ENCODE measurements at places on chromosomes 11 and 22. TPM values are rescaled to one million over a fixed set of nuclear protein-coding genes. Genes with fewer than 3 reads are reported as not detected.

DNA sequence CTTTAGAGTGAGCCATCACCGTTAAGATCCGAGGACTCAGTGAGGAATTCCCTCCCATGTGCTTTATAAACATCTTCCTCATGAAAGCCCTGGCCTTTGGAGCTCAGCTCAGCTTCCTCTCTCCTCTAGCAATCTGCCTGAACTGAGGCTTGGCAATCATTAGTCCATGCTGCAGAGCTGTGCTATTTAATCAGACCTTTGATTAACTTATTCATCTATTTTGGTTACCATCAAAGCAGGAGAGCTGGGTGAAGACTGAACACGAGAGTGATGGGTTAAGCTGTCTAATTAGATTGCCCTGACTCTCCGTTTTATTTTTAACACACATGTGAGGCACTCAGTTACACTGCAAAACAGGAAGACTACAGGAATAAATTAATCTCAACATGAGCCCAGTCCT lies 351.3 kb downstream of the LARGE1 start:
- no peak for DNase-seq

GRCh38 chr11:13423372-13423771 lies 39.6 kb downstream of the BTBD10 start:
- no peak for DNase-seq

DNA sequence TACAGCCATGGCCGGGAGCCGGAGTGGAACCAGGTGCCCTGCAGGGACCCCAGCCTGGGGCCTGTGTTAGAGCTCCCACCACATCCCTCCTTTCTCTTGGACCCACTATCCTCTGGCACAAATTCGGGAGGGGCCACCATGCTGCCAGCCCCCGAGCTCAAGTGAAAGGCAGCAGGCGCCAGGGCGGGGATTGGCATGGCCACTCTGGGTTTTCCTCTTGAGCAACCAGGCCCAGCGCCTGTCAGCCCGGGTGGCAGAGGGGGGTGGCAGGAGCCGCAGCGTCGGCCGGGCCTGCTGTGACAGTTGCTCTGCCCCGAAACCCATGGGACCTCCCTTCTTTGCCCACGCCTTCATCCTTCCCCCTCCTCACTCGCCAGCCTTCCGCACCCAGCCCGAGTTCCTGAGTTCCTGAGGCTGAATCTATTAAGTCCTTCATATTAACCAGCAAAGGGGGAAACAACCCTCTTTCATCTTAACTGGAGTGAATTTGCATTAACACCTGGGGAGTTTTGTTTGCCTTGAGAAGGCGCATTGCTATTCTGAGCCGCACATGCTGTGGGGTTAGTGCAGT lies 16.8 kb upstream of the CABP7 start:
- DNase-seq: no peak

DNA sequence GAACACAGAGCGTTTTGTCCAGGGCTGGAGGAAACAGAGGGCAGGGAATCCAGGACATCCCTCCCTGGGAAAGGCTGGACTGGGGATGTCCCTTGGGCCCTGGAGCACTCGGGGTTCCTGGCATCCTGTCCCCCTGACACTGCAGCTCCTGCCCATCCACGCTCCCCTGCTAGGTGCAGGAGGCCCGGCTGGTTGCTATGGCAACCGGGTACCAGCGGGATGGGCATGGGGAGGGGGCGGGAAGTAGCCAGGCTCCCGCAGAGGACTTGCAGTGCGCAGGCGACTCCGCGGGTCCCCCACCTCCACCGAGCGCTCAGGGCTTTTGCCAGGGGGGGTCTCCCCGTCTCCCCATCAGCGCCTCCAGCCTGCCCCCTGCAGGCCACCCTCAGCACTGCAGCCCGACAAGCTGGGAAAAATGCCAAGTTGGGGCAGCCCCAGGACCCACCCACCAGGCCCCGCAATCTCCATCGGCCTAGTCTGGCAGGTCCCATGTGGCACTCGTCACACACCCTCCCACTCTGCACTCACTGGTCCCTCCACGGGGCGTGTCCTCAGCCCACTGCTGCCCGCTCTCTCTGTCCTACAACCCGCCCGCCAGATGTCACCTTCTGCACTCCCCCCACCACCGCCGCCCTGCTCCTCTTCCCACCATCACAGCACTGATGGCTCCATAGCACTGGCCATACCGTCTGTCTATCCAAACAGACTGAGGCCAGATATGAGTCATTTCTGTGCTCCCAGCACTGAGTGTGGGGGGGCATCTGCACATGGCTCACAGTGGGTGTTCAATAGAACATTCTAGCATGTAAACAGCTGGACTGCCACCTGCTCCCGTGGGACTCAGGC lies 31.5 kb downstream of the KIAA0930 start:
- DNase-seq: peak; percentile 80

GRCh38 chr11:44840521-44841251 lies 110.0 kb downstream of the TP53I11 start:
- peak; percentile 11 for DNase-seq

Gene DNAJC4
- total RNA-seq: 23.8 TPM

GRCh38 chr11:5737670-5738392 lies 1.6 kb downstream of the OR56B1 start:
- peak; percentile 25 for DNase-seq

Gene DCDC1
- total RNA-seq: 1.0 TPM

Gene C22orf42
- total RNA-seq: not detected

Gene UCP3
- 2.0 TPM for total RNA-seq

- no peak for DNase-seq
Observed at GRCh38 chr11:72236083-72236697, 7.8 kb downstream of the PHOX2A start.

DNA sequence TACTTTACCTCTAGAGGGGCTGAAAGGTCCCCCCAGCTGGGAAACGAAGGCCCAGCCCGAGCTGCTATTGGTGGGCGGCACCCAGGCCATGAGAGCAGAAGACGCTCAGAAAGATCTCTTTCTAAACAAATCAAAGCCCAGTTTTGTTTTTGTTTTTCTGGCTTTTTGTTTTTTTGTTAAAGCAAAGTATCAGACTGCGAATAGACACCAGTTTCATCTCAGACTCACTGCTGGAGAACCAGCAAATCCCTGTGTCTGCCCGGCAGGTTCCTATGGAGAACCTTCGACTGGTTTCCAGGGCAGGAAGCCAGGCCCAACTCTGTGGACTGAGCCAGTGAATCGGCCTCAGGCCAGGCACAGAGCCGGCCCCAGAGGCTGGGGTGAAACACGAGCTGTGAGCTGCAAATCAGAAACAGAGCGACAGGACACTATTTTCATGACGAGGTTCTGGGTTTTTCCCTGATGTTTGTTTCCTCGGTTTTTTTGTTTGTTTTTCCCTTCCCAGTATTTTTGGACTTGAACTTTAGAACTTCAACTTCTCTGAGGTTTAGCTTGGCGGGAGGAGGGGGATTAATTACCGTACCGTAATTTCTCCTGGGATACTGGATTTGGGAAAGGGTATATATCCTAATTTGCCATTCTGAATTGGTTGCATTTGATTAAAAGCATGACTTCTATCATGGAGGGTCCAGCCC lies 16.0 kb upstream of the B4GALNT4 start:
- peak; percentile 58 for DNase-seq

- no peak for DNase-seq
Observed at GRCh38 chr11:35661534-35661933, 1.0 kb upstream of the TRIM44 start.

GRCh38 chr11:70471254-70471653 lies 72.9 kb downstream of the CTTN start:
- no peak for DNase-seq

- DNase-seq: peak; percentile 63
Observed at GRCh38 chr11:32005786-32006416, 85.0 kb upstream of the RCN1 start.

Gene OR5B21
- not detected for total RNA-seq

Gene CNIH2
- total RNA-seq: 12.2 TPM

DNA sequence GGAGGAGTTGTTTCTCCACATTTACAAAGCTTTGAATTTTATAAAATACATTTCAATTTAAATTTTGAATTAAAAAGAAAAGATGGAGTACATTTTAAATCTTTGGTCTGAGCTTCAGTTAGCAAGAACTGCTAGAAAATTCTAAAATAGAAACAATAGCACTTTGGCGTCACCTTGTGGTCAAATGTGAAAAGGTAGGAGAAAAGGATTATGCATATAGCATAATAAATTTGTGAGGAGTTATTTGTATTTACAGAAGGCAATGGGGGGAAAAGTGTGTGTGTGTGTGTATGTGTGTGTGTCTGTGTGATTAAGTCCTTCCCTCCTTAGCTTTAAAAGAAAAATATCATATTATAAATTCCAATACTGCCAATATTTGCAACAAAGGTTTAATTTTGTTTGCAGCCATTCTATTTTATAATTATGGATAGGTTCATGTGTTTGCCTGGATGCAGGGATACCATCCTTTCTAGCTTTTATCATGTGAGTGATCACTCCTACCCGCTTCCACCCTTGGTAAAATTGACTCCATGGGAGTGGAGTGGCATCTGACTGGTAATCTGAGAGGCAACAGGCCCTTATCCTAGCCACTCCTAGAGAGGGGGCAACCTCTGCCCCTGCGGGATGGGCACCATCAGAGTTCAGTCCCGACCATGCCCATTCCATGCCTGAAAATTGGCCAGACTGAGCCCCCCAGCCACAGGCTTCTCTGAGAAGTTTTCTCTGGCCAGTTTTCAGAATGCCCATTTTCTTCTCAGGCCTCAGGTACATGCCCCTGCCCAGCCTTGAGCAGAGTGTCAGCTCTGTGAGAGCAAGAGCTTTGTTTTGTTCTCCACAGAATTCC lies 13.6 kb upstream of the LGR4 start:
- peak; percentile 31 for DNase-seq

GRCh38 chr11:39725081-39725480 lies 1734.4 kb downstream of the LRRC4C start:
- no peak for DNase-seq

DNA sequence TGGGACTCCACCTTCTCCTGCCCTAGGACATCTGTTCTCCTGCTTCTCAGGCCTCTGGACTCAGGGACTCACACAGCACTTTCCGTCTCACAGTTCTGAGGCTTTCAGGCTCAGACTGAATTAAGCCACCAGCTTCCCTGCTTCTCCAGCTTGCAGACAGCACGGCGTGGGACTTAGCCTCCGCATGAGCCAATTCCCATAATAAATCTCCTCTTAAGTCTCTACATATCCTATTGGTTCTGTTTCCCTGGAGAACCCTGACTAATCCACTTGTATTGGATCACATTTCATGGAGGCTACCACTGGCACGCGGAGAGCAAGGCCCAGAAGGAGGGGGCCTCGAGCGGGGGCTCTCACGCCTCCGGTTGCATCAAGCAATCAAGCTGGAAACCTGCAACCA lies 1313.6 kb downstream of the TBC1D22A start:
- DNase-seq: no peak

Gene NCAM1
- total RNA-seq: 17.4 TPM

Gene OR5D13
- total RNA-seq: not detected

- no peak for DNase-seq
Observed at GRCh38 chr22:48306785-48307510, 1520.7 kb downstream of the BRD1 start.

Gene BLID
- 1.2 TPM for total RNA-seq

DNA sequence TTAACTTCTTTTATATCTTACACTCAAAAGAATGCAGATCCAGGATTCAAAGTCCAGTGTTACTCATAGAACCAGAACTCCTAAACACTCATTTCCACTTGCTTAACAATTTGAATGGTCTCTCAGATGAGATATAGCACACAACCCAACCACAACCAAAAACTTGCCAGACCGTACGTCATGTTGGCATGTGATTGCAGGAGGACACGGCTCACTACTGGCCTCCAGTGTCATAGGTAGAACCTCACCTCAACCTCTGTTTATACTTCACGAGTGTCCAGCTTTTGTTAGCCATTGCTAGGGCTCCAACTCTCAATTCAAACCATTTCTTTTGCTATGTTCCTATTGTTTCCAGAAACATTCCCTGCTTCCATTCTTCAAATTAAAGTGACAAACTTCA lies 58.5 kb upstream of the PDGFD start:
- DNase-seq: no peak

GRCh38 chr11:32200136-32200847 lies 109.4 kb downstream of the RCN1 start:
- DNase-seq: no peak

GRCh38 chr22:50266994-50267393 lies 3.2 kb downstream of the MAPK11 start:
- DNase-seq: no peak

DNA sequence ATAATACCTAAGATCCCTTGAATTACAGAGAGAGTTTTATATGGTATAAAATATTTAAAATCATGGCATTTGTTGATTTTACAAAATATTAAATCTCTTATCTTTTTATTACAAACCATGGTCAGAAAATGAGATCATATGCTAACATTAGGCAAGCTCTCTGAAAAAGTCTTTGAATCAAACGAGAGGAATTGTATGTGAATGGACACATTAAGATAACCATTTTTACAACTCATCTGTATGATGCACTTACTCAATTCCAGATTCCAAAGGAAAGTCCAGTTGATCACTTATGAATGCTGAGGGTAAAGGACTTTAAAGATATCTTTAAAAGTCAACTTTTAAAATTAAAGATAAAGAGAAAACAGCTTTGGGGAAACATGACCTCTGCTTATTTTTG lies 83.5 kb upstream of the LUZP2 start:
- peak; percentile 11 for DNase-seq

GRCh38 chr11:128343870-128344269 lies 243.5 kb downstream of the ETS1 start:
- DNase-seq: no peak

DNA sequence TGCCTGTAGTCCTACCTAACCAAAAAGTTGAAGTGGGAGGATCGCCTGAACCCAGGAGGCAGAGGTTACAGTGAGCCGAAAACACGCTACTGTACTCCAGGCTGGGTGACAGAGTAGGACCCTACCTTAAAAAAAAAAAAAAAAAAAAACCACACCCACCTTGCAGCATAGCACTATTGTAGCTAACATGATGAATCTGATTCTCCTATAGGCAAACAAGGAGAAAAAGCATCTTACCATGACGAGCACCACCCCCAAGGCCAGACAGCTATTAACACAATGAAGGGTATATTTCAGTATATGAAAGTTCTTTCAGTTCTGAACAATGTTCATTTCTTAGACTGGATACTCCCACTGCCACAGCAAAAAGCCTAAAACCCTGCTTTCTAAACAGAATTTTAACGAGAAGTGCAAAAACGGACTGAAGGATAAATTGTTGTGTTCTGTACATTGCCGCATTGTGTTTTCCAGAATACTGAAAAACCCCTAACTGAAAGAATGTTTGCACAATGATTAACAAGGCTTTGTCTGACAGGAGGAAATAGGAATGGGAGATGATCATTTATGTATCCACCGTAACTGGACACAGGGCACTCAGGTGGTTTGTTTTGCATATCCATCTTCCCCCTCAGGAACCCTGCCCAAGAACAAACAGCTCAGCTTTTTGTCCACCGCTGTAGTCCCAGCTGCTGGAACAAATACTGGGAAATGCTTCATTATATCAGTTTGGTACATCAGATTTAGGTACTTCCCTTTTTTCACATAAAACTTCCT lies 8.9 kb downstream of the PISD start:
- no peak for DNase-seq

Data from astrocyte (in vitro differentiated cells and primary cell).